ENCODE measurements at places on chromosomes 13 and 19.

DNA sequence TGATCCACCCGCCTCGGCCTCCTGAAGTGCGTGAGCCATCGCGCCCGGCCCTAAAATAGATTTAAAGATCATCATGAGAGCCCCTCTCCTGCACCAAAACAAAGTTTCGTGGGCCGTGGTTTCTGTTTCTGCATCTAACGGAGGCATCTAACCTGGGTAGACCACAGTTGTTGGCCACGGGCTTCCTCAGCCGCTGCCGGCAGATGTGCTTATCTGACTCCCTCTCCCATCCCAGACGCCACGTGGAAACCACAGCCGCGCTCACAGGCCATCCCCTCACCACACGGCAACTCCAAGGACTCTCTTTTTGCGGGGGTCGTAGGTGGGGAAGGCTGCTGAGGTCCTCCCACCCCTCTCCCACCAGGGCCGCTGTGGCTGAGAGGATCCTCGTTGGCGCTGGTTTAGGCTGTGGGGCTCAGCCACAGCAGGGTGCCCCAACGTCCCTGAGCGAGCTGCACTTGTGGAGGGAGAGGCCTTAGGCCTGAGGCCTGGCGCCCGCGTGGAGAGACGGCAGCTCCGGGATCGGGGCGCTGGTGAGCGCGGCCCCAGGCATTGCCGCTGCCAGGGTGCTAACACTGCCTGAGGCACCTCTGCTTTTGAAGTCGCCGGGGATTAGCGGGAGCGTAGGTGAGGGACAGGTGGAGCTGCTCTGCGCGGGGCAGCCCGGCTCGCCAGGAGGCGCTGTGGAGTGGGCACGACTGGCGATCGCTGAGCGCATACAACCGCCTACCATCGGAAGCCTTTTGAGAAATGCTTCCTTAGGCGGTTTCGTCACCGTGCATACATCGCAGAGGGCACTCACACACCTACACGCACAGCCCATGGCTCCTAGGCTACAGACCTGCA, 8.9 kb downstream of the ZSCAN1 start:
- DNase-seq = no peak

GRCh38 chr13:114068656-114069318, 63.6 kb downstream of the RASA3 start:
- no peak for DNase-seq

DNA sequence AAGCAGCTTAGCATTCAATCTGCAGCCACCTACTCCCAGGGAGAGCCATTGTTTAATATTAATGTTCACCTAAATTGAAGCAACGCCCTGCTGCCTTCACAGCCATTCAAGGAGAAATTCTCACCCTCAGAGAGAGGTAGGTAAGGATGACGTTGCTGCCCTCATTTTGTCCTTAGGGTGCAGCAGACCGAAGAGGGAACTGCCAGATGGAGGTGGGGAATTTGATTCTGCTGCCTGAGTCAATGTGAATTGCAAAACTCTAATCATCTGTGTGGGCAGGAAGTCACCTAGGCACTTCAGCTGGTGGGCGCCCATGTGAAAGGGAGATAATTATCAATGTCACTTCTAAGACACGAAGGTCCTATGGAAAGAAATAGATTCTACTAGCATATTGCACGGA, 503.4 kb downstream of the TBC1D4 start:
- DNase-seq = no peak

- DNase-seq = no peak
Observed at GRCh38 chr19:37930416-37930815, 23.4 kb downstream of the SIPA1L3 start.

DNA sequence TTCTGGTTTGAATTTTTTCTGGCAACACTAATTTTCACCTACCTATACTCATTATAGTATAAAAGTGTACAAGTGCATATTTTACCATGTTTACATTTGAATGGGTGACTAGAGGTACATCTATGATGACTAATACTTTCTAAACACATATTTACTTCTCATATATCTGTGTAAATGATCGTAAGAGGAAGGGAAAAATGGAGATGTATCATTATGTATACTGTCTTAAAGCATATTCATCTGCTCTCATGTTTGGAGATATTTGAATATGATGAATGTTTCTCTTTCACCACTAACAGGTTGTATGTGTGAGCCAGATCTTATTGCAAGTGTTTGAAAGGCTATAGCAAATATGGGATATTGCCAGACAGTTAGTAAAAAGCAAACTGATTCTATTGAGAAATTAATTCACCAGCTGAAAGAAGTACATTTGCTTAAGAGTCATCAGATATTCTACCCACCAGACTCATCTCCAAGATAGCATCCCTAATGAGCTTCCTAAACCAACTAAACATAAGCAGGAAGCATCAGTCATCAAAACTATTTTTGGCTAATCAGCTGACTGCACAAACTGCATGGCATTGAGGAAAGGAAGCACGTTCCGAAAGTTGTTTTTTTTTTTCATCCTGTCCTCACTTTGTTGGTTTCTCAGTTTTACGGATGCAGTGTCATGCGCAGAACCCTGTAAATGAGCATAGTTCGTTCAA, 738.2 kb downstream of the GPC5 start:
- no peak for DNase-seq

- no peak for DNase-seq
Observed at GRCh38 chr13:34731486-34731885, 210.6 kb upstream of the NBEA start.

GRCh38 chr13:26680123-26680450, 80.5 kb downstream of the GPR12 start:
- no peak for DNase-seq

GRCh38 chr19:49340069-49340864, 5.1 kb downstream of the CD37 start:
- peak; percentile 96 for DNase-seq

DNA sequence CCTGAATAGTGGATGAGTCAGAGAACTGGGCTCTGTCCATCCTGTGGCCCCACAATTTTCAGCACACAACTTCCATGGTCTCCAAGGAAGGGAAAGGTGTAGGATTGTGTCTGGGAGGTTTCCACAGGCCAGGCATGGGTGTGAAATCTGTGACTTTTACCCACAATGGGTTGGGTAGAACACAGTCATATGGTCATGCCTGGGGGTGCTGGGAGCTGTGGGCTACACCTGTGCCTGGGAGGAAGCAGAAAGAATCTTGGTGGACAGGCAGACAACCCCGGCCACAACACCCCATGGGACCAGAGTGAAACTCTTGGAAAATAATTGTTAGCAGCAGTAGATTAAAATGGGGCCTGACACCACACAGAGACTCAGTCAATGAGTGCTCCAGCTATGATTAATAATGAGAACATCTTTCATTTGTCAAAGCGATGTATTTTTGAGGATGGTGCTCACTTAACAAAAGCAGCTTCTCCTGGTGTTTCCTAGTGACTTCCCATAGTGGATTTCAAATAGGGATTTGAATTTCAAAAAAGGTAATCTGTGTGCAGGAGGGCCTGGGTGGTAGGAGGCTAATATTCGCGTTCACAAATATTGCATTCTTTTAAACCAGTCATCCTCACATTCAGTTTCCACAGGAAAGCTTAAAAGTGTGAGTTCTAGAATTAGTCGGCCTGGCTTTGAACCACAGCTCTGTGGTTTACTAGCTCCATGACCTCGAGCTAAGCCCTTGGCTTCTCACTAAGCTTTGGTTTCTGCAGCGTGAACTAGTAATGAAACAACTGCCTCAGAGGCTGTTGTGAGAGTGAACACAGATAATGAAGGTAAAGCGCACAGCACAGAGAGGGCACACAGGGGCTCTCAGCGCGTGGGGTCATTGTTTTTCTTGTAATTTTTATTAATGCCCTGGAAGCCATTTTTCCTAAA, 89.3 kb upstream of the UQCRFS1 start:
- DNase-seq = no peak

GRCh38 chr19:13013649-13014048, 18.4 kb downstream of the NFIX start:
- DNase-seq = no peak

GRCh38 chr13:32811297-32811800, 204.9 kb upstream of the KL start:
- peak; percentile 17 for DNase-seq

All from GM18507 (cell line).